SW 1271 (cell line): ENCODE measurements at places on chromosomes 12 and 14.

DNA sequence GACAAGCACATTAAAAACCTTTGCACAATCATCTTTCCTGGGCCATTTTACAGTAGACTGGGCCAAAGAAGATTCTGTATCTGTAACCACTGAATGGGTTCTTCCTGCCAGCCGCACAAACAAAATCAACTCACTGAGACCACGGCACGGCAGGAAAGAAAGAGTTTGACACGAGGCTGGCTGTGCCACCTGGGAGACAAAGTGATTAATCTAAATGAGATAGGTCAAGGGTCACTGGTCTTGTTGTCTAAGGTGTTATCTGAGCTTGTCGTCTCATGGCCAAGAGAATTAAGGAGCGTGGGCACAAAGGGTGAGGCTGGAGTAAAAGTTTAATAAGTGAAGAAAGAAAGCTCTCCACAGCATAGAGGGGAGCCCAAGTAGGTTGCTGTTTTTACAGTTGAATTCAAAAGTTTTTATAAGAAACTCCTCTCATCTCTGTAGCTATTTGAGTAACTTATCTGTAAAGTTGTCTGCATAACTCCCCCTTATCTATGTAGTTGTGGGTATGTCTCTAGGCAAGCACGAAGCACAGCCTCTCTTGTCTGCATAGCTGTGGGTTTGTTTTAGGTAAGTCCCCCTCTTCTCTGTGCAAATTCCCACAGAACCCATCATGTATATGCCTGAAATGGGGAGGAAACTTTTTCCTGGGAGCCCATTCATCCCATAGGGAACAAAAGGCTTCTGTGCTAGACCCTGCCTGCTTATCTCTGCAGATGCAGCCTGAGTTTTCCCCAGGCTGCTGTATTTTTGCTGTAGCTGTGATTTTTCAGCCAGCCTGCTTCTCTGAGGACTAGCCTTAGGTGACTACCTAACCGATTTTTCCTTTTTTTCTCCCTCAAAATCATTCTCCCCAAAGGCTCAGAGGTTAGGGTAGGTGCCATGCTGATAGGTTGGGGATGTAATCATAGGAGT is 1314.6 kb upstream of the TMEM132C start:
- DNase-seq: no peak

- no peak for DNase-seq
These were observed 103.4 kb downstream of the EFCAB11 start for GRCh38 chr14:89851106-89851505.

GRCh38 chr12:46560089-46560488 is 187.5 kb upstream of the SLC38A2 start:
- DNase-seq: no peak

GRCh38 chr14:105861985-105862465 is 335.6 kb downstream of the TMEM121 start:
- DNase-seq: no peak

- DNase-seq: no peak
These were observed 101.7 kb downstream of the TMTC1 start for GRCh38 chr12:29682088-29682487.

- no peak for DNase-seq
These were observed 113.6 kb downstream of the CHST11 start for GRCh38 chr12:104570174-104570907.

DNA sequence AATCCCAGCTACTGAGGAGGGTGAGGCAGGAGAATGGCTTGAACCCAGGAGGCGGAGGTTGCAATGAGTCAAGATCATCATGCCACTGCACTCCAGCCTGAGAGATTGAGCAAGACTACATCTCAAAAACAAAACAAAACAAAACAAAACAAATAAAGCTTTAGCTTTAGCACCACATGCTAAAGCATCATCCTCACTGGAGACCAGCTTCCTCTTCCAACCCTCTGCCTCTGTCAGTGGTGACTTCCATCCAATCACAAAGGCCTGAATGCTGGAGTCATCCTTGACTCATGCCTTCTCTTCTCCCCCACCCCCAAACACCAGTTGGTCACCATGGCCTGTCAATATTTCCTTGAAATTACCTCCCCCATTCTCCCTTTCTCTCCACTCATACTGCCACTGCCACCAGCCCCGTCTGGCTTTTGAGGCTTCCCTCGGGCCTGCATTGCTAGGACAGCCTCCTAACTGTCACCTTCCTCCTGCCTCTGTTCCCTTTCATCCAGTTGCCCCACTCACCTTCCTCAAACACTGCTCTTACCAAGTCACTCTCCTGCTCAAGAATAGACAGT is 1.4 kb downstream of the ZNF385A start:
- no peak for DNase-seq

DNA sequence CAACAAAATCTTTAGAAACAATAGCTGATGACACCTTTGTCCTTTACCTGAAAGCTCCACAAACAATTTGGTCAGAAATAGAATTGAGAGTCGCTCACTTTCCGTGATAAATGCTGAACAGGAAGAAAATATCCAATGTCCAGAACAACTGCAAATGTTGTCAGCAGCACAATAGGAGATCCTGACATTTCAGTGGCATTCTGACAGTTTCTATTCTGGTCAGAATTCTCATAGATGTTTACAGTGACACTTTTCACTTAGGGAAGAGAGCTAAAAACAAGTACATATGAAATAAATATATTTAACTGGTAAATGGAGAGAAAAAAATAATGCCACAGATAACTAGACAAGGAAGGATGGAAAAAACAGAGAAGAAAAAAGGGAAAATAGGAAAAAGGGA is 39.1 kb downstream of the MAGOHB start:
- no peak for DNase-seq

GRCh38 chr14:29085546-29085945 is 319.0 kb downstream of the FOXG1 start:
- no peak for DNase-seq

DNA sequence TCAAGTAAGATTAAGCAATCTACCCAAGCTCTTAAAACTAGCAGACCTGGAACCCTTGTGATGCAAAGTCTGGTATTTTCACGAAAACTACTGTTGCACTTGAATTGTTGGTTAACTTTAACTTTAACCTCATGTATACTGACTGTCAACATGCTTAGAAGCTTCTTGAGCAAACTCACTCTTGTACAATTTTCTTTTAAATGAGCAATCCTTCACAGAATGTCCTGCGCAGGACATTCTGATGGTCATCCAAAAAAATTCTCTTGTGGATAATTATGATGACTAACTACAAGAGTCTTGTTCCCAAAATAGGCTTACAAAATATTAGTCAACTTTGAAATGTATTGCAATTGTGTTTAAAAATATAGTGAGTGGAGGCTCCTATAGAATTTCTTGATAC is 54.0 kb upstream of the PDE3A start:
- DNase-seq: no peak
